ENCODE measurements at places on chromosomes 12 and 14.

DNA sequence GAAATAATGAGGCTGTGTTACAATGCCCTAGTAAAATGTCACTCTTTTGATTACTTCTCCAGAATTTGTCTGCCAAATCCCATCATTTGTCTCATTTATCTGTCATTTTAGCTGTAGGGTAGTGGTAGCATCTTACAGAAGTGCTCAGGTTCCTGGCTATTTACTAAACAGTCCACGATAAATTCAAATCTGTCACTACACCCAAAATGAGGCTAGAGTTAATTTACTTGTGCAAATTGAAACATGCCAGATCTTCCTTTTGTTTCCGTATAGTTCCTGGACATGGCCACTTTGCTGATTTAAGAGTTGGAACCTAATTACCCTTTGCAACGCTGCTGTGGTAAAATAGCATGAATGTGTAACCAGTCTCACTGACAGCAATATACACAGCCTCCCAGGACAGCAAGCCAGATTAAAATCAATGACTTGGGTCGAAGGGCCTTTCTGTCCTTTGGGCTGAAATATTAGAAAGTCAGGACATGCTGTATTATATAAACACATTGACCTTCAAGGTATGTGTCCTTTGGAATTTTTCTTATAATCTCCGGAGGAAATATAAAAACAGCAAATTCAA is 485.4 kb downstream of the MDGA2 start:
- no peak for DNase-seq

GRCh38 chr14:38517426-38517825 is 261.5 kb upstream of the CLEC14A start:
- no peak for DNase-seq

DNA sequence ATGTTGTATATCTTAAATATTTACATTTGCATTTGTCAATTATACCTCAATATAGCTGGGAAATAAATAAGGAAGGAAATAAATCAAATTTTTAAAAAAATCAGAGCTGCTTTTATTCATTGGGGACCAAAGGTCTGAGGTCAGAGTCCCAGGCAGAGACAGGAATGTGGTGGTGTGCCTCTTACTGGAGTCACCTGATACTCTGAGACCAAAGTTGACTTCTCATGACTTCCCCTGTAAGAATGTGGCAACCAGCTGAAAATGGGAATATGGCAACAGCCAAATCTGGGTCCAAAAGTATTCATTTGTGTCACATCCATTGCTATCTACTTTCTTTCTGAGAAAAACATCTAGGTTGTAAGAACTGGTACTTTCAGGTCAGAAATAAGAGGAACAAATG is 496.6 kb upstream of the TMPO start:
- no peak for DNase-seq

DNA sequence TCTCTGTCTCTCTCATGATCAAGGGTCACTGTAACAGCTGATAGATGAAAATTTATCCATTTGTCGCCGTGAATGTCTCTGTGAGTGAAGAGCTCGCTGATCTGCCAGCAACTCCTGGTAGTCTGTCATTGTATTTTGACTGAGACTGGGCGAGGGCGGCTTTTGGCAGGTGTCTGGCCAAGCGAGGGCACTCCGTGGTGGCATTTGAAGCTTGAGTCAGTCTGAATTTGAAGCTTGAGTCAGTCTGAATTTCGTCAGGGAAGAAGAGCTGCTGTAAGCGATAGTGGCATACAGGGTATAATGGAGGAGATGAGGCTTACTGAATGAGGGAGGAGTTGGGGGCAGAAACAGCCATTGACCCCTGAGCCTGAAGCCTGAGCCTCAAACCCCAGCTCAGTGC is 56.8 kb upstream of the FAM181A start:
- no peak for DNase-seq

- DNase-seq = no peak
These were observed 8.7 kb upstream of the ZNF385A start for GRCh38 chr12:54393207-54393609.

- no peak for DNase-seq
These were observed 363.6 kb upstream of the SFSWAP start for GRCh38 chr12:131347345-131347714.

DNA sequence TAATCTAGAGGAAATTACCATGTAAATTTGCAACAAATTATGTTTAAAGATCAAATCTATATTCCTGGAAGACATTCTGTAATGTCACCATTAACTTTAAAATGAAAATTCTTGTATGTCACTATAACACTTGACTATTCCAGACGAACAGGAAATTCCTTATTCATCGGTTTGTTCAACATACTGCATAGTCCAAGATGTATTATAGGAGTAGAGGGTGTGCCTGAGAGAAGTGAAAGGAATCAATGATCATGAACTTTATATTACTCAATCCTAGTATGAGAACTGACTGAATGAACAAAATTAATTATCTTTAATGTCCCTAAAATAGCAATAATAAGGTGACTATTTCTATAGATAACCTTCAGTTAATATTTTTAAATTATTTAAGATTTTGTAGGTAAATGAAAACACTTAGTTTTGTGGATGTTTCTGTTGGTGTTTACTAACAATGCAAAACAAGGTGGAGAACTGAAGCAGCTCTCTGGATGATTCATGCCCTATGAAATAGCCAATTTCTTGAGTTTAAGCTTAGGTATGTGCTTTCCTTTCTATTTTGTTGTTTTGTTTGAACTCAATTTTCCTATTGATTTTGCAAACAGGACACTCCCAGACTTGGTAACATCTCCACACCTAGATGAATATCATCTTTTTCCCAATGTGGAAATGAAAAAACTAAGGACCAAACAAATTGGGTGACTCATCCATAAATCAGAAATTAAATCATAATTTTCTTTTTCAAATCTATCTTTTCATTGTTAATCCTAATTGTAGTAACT is 18.2 kb upstream of the ITPR2 start:
- no peak for DNase-seq

DNA sequence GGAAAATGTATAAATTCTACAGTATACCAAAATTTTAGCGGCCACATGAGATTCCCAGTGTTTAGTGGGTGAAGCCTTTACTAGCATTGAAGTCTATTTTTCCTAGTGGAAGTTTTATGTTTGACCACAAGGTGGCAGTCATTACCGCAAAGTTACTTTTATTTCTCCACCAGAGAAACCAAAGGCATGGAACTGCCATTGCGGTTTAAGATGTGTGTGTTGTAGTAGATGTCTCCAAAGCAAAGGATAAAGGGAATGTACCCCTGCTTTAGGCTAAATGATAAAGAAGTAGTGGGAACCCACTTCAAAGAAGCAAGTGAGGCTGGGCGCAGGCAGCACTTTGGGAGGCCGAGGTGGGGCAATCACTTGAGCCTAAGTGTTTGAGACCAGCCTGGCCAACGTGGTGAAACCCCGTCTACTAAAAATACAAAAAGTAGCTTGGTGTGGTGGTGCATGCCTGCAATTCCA is 140.5 kb downstream of the PRKCH start:
- DNase-seq = peak; percentile 45

GRCh38 chr14:32226056-32226455 is 23.0 kb upstream of the RNU6-8 start:
- DNase-seq = no peak

- no peak for DNase-seq
These were observed 59.3 kb downstream of the PHETA1 start for GRCh38 chr12:111309584-111309983.

- no peak for DNase-seq
These were observed 25.1 kb downstream of the ASPG start for GRCh38 chr14:104110491-104111209.

DNA sequence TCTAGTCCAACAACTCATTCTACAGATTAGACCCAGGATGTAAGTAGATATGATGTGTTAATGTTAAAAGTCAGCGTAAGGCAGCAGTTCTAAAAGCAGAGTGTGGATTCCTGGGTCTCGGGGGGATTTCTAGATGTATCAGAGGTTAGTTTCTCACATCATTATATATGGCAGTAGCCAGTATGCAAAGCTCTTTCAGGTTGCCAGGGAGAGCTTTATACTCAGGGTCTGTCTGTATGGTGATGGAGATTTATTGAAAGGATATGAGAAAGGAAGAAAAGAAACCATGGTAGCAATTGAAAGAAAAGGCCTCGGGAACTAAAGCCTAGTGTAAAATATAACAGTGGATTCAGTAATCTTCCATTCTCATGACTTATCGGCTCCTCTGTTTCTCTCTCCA is 26.2 kb upstream of the PAWR start:
- no peak for DNase-seq

DNA sequence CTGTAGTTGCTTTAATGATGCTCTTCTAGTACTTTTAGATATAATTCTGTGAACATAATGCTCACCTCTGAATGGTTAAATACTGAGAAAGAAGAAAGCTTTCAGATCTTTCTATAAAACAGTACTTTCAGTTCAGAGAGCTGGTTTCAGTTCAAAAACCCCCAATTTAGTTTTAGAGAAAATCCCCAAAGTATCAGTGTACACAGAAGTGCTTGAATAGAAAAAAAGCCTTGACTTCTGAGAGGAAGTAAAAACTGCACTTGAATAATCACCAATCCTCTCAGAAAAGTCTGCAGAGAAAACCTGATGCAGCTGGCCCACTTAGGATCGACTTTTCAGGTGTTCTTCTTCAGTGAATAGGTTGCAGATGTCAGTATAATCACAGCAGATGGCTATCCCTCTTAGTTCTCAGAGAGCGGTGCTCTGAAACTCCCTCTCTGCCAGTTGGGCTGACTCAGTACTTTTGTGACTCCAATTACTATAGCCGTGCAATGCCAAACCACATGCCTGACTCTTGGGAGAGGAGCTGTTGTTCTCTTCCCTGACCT is 616.3 kb downstream of the LRFN5 start:
- peak; percentile 20 for DNase-seq

GRCh38 chr12:22627371-22627770 is 2.4 kb downstream of the ETNK1 start:
- DNase-seq = no peak

- no peak for DNase-seq
These were observed 26.1 kb upstream of the PTHLH start for GRCh38 chr12:27998658-27999057.

DNA sequence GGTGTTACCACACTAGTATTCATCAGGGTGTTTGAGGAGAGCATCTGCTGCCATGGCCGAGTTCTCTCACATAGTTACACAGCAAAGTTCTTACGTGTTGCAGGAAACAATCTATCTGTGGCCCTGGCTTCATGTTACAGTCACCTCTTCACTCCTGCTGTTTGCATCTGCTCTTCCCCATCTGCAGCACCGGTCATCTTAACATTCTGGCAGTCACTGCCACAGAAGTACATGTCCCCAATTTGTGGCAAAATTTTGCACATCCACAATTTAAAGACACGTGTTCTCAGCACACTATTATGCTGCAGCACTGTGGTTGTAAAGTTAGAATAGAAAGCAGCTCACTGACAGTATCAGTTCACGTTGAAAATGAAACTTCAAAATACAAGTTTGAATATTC is 23.2 kb downstream of the MAPK1IP1L start:
- DNase-seq = no peak

- DNase-seq = no peak
These were observed 3.1 kb downstream of the SINHCAF start for GRCh38 chr12:31322801-31323207.

All from fibroblast of skin of left biceps (primary cell).